ENCODE measurements at places on chromosomes 6 and 20.

DNA sequence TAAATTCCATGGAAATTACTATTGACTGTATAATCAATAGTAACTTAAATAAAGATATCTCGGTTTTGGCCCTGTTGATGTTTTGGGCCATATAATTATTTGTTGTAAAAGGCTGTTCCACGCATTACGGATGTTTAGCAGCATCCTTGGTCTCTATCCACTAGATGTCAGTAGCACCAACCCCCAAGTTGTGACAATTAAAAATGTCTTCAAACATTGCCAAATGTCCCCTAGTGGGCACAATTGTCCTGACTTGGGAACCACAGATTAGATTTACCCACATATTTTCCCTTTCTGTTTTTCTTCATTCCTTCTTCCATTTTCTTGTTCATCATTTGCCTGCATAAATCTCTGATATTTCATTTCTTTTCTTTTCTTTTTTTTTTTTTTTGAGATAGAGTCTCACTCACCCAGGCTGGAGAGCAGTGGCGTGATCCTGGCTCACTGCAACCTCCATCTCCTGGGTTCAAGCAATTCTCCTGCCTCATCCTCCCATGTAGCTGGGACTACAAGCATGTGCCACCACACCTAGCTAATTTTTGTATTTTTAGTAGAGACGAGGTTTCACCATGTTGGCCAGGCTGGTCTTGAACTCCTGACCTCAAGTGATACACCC lies 13.6 kb upstream of the WFDC8 start:
- no peak for DNase-seq

- no peak for DNase-seq
These were observed 59.5 kb upstream of the BMP2 start for GRCh38 chr20:6708010-6708409.

DNA sequence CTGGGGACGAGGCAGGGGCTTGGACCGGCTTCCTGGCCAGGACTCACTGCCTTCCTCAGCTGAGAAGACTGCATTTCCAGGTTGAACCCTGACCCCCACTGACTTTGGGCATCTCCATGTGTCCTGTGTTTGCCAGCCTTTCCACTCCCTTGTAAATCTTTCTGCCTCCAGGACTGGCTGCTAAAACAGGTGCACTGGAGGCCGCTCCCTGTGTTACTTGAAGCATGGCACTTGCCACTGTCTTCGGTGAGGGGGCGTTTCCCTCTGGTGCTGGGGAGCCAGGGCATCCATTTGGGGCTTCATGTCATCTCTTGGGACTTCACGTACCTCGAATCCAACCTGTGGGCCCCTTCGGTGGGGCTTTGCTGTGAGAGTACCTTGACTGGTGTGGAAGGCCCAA lies 6.7 kb upstream of the RBM38 start:
- DNase-seq: no peak

GRCh38 chr20:63253065-63253437 lies 1.2 kb downstream of the NKAIN4 start:
- no peak for DNase-seq

GRCh38 chr20:43723186-43723585 lies 3.6 kb downstream of the GTSF1L start:
- no peak for DNase-seq

DNA sequence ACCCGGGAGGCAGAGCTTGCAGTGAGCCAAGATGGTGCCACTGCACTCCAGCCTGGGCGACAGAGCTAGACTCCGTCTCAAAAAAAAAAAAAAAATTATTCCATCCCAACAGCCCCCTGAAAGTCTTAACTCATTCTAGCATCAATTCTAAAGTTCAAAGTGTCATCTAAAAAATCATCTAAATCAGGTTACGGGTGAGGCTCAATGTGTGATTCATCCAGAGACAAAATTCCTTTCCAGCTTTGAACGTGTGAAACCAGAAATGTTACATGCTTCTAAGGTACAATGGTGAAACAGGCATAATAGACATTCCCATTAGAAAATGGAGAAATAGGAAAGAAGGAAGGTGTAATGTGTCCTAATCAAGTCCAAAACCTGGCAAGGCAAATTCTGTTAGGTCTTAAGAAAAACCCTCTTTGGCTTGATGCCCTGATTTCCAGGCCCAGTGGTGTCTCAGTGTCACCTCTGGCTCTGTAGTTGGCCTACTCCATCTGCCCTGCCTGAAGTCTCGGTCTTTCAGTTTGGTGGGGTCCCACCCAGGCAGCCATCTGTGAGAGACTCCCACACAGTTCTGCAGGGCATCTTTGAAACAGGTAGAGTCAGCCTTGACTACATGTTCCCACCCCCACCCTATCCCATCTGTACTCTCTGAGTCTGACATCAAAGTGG lies 43.5 kb downstream of the HFE start:
- DNase-seq: no peak

- no peak for DNase-seq
These were observed 344.0 kb downstream of the PLCB1 start for GRCh38 chr20:8476021-8476420.

- DNase-seq: no peak
These were observed 2.1 kb upstream of the TNFAIP3 start for GRCh38 chr6:137864812-137865508.

All from neuronal stem cell (in vitro differentiated cells).